Stimulated activated CD4-positive, alpha-beta T cell treated with anti-CD3 and anti-CD28 coated beads, Interleukin-1b, Interleukin-23, amount 100 ng/mL, for 1 hour (primary cell): ENCODE measurements at places on chromosomes 3 and 15.

DNA sequence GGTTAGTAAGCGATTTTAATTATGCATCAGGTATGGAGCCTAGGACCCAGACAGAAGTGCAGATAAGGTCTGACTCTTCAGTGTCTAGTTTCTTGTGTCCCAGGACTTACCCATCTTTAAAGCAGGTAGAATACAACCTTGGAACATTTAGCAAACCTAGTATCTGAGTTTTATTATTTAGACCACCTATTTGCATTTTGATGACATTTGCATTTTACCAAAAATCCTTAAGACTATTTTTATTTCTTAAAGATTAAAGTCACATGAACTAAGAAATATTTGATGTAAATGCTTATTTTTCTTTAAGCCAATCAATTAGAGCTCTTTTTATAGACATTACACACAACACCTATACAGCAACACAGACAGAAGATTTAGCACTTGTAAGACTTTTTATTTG is 939.1 kb downstream of the OTOL1 start:
- no peak for DNase-seq

DNA sequence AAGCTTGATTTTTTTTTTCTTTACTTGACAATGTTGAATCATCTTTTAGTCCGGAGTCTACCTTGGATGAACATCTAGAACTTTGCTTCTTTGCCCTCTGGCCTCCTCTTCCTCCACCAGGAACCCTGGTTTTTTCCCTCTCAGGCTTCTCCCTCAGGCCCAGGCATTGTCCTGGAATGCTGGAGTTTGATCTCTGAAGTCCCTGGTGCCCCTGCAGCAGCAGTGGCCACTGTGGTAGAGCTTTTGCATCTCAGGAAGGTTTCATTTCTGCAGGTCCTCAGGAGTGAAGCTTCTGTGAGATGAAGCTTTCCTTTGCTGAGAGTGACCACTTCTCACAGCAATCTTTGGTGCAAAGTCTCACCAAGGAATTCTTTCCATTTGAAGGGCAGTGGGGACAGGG is 39.0 kb upstream of the NEDD4 start:
- no peak for DNase-seq

- no peak for DNase-seq
These were observed 952 bp upstream of the CHST2 start for GRCh38 chr3:143118630-143119008.

DNA sequence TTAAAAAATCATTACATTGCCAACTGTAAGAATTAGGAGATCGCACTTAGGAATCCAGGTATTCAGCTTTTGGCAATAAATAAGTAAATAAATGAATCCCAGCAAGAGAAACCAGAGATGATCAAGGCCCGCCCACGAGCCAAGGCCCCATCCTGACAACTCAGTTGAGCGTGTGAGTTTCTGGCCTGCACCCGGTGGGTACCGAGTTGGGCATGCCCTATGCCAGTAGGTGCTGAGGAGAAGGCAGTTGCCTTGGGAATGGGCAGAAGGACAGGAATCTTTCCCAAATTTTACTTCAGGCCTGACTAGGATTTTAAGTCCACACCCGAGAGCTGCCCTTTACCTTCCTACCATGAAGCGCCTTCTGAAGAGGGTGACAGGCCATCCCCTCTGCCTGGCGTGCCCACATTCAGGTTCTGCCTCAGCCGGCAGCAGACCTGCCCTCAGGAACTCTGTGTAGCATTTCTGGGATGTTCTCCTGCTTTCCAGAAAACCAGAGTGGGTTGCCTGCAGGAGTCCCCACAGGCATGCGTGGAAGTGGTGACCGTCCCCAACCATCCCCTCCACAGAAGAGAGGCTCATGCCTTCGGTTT is 99.3 kb upstream of the ALDH1A3 start:
- DNase-seq: no peak

GRCh38 chr3:59821274-59821673 is 771.4 kb upstream of the CFAP20DC start:
- no peak for DNase-seq

DNA sequence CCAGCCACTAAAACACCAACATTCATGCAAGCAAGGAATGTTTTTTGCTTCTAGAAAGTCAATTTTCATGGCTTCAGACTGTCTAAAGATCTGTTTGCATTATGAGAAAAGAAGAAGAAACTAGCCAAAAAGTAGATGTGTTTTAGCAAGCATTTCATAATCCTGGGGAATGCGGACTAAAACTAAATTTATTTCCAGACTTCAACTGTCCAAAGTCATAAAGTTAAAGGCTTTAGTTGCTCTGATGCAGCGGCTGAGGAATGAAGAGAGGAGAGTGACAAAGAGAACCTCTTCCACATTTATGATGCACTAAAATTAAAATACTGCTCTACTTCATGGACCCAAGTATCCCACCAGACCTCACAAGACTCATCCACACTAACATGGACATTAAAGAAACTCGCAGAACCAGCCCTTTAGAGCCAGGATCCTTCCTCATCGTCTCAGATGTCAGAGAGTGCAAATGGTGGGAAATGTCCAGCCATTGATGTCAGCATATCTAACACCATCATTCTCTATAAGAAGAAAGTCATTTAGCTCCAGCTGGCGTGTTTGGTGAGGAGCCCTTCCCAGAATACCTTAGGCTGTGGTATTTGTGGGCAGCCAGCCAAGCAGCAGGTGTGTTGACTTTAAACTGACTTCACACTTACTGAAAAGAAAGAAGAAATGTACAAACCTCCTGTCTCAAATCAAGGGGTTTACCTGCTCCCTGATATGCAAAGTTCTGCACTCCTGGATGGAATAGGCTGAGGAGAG is 17.4 kb downstream of the FYCO1 start:
- no peak for DNase-seq

DNA sequence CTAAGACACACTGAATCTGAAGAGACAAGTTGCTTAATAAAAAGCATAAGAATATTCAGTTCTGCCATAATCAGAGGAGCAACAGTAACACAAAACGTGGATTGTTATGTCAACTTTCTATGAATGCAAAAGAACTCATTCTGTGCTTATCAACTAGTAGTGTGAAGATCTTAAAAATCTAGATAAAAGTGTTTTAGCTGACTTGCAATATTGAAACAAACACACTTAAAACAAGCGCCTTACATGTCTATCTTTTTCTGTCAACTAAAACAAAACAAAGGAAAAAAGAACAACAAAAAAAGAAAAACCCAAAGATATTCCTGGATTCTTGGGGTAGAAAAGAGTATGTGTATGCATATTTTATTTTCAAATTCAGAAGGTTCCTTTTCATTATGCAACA is 37.7 kb downstream of the TASOR start:
- DNase-seq: no peak

DNA sequence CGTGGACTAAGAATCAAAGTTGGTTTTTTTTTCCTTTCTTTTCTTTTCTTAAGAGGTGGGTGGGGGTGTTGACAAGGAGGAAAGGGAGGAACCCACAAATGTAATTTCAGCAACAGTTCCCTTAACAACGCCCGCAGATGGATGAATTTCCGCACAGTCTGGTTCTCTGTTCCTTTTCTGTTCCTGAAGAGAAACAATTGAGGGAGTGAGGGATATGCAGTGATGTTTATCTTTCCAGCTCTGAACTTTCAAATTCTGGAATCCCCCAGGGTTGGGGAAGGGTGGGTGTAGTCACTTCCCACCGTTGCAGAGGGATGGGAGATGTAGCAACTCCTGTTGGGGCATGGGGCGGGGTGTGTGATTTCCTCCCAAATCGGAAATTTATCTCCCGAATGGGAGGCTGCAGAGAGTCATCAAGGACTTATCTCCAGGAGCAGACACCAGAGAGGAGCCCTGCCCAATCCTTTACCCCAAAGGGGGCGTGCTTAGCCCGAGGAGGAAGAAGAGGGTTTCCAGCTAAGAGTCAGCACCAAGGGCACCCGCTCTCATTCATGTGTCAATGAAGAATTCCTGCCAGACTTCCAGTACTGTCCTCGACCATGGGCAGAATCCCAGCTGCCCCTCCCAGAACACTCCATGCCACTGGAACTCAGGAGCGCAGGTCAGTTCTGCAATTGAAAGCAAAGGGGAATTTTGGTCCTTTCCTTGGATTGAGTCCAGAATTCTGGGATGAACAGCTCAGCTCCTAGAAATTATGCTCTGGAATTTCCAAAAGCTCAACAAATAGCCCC is 35.0 kb upstream of the CFAP161 start:
- DNase-seq: no peak

DNA sequence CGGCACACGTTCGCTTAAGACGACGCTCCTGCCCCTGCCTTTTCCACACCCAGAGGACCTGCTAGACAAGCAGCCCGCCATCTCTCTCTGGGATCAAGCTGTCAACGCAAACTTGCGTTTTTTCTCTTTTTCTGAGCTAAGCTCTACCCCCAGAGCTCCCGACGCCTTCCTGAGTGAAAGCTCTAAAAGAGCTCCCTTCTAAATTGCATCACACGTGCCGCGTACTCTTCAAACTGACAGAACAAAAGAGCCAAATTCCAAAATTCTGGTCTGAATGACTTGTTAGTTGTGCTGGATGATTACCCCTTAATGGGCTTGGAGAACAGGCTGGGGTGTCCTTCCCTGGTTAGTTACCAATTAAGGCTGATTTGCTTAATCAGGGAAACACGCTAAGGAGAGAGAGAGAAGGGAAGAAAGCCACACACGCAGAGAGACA is 81.2 kb downstream of the MDFIC2 start:
- DNase-seq: no peak

DNA sequence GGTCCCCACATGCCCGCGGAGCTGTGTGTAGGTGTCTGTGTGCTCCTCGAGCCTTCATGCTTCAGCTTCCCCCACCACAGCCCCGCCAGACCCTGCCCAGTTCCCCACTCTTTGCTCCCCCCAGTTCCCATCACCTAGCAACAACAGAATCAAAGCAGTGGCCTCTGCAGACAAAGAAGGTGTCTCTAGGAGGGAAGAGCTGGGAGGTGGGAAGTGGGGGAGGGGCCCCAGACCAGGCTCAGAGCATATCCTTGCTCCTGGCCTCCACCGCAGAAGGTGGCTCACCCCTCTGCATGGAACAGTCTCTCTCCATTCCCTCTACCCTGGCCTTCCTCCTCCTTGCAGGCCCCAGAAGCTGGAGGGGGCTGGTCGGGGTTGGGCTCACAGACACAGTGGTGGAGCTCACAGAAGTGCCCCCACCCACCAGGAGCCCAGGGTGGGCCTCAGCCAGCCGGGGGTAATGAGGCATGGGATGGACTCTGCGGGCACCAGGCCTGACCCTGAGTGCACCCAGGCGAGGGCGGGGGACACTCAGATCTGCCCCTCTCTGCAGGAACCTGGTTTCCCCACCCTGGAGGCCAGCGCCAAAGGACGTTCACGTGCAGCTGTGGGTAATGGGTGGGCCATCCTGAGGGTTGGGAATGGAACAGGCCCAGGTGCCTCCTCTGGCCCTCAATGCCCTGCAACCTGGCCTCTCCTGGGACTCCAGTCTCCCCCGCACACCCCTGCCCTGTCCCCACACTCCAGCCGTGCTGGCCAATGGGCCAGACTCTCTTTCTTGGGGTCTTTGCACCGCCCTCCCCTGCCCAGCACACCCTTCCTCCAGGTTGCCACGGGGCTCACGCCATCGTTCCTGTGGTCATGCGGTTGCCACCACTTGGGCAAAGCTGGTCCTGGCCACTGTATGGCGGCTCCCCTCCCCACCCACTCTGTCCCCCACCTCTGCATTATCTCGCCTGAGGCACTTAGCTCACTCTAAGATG is 53.4 kb downstream of the TPRA1 start:
- DNase-seq: no peak

GRCh38 chr3:170631755-170632488 is 46.0 kb upstream of the SLC7A14 start:
- no peak for DNase-seq

- peak; percentile 5 for DNase-seq
These were observed 36.2 kb downstream of the BBS4 start for GRCh38 chr15:72722071-72722696.

DNA sequence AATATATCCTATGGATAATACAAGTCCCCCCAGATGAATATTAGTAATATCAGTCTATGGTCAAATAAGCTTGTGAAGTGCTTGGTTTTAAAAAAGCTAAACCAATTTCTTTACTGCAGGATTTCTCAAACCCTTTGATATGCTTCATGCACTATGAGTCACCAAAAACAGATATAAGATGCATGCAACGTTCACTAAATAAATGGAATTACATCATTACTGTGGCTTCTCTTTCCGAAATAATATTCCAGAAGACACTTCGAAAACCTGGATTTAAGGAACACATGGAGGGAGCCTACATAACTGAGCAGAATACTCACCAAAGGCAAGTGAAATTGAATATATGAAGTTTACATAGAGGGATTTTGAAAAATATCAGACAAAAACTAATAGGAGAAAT is 126.3 kb upstream of the ABI3BP start:
- no peak for DNase-seq

- no peak for DNase-seq
These were observed 151.7 kb downstream of the NR1D2 start for GRCh38 chr3:24096695-24097290.

DNA sequence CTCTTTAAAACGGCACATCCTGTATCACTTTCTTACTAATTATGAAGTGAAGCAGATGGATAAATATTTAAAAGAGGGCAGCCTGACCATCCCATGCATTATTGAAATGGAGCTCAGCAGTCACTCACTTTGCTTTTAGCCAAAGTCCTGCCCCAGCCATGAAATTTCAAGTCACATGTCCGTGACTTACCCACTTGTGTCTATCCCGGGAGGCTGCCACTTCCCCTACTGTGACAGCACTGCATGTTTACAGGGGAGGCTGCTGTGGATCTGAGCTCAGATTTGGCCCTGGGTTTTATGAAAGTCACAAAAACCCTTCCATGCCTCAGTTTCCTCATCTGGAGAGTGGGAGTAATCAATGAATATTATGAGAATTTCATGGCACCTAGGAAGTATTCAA is 17.9 kb upstream of the LRRK1 start:
- no peak for DNase-seq

GRCh38 chr3:72318504-72319193 is 529.6 kb downstream of the SHQ1 start:
- DNase-seq: no peak

DNA sequence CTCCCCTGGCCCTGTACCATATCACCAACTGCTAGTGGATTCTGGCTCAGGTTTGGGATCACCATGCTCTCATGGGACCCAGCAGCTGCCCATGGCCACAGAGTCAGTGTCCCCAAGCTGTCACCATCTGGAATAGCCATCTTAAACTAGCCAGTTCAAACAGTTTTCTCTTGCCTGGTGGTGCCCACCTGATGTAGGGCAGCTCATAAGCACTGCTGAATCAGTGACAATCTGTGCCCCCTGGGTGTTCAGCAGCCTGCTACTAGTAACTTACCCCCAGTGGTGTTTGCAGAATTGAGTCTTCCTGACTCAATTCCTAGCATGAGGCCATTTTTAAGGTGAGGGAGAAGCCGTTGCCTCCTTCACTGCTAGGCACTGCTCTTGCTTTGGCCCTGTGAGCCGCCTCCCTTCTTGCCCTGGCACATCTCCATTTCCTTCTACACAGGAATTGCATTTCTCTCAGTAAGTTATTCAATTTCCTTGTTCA is 7.9 kb downstream of the RPSA start:
- no peak for DNase-seq

GRCh38 chr3:181534781-181535221 is 176.9 kb upstream of the SOX2 start:
- no peak for DNase-seq

GRCh38 chr3:106309274-106309673 is 440.5 kb upstream of the CBLB start:
- DNase-seq: no peak

GRCh38 chr3:149466192-149466591 is 8.3 kb upstream of the TM4SF4 start:
- no peak for DNase-seq
